ENCODE measurements at places on chromosomes 2 and 18.

DNA sequence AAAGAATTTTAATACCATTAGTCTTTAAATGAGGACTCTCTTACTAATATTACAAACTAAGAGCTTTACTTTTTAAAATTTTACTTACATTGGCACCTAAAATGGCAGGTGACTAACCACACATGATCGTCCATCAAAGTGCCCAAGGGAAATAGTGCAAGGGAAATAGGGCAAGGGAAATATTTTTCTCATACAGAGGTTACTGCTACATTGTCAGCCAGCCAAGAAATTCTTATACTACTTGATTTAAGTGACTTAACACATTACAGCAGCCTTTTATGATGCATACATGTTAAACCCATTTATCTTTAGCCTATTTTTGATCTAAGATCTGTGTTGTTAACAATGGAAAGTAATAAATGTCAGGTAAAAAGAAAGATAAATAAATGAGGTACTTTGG lies 587.2 kb upstream of the PKDCC start:
- DNase-seq, result no peak

DNA sequence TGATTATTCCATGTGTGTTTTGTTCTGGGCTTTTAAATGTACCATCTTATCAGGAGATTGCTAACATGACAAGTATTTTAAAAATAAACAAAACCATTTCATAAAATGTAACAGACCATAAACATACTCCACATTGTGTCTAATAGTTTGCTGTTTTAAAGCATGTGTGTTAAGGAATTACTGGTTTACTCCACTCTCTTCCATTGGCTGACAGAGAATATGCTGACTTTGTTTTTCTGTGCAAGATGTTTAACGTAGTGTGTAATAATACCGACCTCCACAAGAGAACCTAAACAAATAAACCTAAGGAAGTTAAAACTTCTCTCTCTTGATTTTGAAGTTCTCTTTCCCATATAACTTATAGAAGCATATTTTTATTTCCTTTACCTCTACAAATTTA lies 17.0 kb upstream of the TMEM18 start:
- DNase-seq, result no peak

- DNase-seq, result no peak
Observed at GRCh38 chr2:47652061-47652690, 130.8 kb upstream of the MSH6 start.

GRCh38 chr2:129754421-129754820 lies 225.0 kb upstream of the RAB6C start:
- DNase-seq, result no peak

GRCh38 chr2:33287507-33288005 lies 188.9 kb upstream of the RASGRP3 start:
- no peak for DNase-seq

- no peak for DNase-seq
Observed at GRCh38 chr2:17976871-17977746, 98.6 kb downstream of the KCNS3 start.

- no peak for DNase-seq
Observed at GRCh38 chr2:134142341-134142738, 111.5 kb upstream of the MGAT5 start.

GRCh38 chr18:22912835-22913234 lies 20.3 kb upstream of the RBBP8 start:
- no peak for DNase-seq

DNA sequence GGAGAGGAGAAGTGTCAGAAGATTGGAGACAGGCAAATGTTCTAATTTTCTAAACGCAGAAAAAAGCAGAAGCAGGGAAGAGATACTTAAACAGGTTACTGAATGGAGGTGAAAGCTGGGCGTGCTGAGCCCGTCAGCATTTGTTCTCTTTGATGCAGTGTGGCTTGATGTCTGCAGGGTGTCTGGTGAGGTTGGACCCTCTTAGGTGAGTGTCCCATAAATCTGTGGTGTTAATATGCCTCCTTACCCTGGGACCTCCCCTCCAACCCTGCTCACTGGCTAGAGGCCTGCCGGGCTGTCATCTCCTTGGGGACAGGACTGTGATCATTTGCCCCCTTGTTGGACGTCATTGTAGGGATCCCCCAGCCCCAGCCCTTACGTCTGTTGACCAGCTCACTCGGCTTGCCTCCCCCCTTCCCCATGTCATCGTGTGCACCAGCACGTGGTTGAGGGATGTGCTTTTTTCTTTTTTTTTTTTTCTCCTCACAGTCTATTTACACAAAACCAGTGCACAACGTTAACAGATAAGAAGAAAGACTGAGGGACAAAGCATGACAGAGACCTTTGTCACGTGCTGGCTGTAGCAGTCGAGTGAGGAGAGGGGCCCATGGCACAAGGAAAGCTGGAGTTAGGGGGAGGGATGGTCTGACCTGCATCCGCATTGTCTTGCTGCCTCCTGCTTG lies 56.4 kb downstream of the NCK2 start:
- no peak for DNase-seq

DNA sequence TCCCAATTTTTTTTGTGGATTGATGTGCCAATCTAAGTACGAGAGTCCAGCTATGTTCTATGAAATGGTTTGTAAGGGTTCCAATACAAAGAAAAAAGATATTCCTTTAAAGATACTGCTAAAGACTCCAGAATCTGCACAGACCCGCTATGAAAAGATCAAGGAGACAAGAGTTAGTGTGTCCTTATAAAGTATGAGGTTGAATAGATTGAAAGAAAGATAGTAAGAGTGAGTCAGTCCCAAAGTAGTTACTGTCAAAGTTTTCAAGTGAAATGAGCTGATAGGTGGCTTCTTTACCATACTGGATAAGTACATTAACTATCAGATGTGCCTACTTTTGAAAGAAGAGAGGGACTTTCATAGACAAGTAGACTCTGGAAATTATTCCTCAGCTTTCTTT lies 17.9 kb upstream of the EHBP1 start:
- DNase-seq, result no peak

GRCh38 chr2:239780236-239780994 lies 244.7 kb downstream of the NDUFA10 start:
- no peak for DNase-seq

DNA sequence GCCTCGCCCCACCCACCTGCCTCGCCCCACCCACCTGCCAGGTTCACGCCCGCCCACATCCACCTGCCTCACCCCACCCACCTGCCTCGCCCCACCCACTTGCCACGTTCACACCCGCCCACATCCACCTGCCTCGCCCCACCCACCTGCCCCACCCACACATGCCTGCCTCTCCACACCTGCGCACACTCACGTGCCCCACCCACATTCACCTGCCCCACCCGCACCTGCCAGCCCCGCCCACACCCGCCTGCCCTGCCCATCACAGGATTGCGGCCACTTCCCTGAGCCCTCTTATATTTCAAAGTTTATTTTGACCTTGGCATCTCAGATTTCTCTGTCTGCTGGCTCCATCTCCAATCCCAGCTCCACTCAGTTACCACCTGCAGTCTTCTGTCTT lies 217.5 kb upstream of the SOX11 start:
- DNase-seq, result peak; percentile 58

DNA sequence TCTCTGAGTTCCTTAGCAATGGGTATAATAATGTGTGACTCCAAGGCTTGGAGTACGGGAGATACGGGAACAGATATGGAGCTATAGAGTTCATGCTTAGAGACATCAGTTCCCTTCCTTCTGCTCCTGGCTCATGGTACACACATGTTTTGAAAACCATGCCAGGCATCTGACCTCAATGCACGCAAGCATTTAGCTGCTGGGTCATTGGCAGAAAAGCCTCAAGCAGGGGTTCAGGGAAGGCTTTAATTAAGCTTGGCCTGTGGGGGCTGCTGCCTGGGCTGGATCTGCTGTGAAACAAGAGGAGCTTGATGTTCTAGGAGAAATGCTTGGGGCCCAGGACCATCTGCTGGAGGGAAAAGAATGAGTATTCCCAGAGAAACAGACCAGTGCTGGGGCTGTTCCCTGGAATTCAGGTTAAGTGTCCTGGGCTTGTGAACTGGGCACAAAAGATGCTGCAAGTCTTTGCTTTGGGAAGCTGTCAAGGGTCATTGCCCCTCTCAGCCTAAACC lies 3.2 kb downstream of the ALLC start:
- DNase-seq, result no peak

GRCh38 chr2:13021470-13021957 lies 304.8 kb downstream of the TRIB2 start:
- no peak for DNase-seq

DNA sequence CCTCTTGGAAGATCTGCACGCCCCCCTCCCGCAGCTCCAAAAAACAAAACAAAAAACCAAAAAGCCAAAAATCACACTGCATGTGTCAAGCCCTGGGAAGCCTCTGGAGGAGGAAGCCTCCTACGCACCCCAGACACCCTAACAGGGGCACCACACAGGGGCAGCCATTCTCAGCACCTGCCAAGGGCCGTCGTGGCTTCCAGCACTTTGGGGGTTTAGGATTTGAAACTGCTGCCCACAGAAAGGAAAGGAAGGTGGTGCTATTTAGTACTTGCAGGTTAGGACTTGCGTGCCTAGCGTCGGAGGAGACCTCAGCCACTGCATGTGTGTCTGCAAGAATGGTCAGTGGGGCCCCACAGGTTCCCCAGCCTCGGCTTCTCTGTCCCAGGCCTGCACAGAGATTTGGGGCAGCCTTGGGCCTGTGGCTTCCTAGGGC lies 419 bp upstream of the GPR55 start:
- no peak for DNase-seq

GRCh38 chr18:50126471-50126870 lies 68.5 kb downstream of the MYO5B start:
- DNase-seq, result no peak

Data from right cardiac atrium (tissue), 5 donors.